Central memory CD8-positive, alpha-beta T cell (primary cell): ENCODE measurements at places on chromosomes 13 and 19.

- DNase-seq: no peak
These were observed 72.9 kb upstream of the TEX29 start for GRCh38 chr13:111247552-111247951.

DNA sequence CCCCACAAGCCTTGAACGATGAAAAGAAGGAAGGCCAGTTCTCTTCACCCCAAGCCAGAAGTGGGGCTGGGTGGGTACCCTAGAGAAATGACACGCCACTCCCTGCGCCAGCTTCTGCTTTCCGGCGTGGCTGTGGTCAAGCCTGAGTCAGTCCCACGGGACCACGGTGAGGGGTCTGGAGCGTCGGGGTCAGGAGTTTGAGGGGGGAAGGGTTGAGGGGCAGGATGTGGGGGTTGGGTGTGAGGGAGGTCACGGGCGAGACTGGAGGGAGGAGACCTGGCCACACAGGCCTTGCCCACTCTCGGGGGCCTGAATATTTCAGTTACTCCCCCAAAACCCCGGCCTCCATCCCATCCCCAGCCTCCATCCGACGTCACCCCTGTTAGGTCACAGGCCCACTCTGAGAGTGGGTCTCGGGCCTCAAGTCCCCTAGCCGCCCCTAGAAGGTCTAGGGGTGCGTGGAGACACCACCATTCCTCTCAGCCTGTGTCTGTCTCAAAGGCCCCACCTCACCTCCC lies 500 bp upstream of the IFI30 start:
- no peak for DNase-seq

DNA sequence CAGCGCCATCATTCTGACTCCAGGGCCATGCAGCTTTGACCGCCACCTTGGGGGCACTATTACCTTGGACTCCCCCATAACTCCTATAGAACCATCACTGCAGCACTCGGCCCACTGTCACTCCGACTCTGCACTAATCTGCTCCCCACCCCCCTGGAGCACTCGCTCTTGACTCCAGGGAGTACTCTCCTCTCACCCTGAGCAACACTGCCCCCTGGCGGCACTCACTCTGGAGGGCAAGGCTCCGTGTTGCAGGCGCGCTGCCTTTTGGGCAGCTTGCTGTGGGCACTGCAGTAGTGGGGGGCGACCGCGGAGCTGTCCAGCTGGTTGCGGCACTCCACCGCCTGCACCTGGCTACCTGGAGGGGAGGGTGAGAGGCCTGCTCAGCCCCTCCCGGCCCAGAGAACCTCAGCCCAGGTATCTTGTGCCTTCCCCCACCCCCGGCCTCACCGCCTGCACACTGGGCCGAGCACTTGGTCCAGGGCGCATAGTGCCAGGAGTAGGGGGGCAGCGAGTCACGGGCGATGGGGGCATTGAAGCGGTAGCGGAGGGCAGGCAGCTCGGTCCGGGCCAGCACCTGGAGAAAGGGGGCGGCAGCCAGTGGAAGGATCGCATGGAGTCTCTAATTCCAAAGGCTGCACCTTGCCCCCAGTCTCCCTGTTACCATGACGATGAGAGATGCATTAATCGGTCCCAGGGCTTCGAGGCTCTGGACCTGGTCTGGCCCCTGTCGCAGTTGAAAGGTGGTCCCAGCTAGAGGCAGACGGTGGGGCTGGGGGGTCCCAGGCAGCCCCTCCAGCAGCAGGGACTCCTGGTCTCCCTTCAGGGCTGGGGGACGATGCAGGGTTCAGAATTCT lies 8.9 kb upstream of the MYO1F start:
- DNase-seq: peak; percentile 42

GRCh38 chr13:24223341-24224231 lies 63.1 kb downstream of the SPATA13 start:
- no peak for DNase-seq

- no peak for DNase-seq
These were observed 111.0 kb downstream of the HSPH1 start for GRCh38 chr13:31050486-31051400.

DNA sequence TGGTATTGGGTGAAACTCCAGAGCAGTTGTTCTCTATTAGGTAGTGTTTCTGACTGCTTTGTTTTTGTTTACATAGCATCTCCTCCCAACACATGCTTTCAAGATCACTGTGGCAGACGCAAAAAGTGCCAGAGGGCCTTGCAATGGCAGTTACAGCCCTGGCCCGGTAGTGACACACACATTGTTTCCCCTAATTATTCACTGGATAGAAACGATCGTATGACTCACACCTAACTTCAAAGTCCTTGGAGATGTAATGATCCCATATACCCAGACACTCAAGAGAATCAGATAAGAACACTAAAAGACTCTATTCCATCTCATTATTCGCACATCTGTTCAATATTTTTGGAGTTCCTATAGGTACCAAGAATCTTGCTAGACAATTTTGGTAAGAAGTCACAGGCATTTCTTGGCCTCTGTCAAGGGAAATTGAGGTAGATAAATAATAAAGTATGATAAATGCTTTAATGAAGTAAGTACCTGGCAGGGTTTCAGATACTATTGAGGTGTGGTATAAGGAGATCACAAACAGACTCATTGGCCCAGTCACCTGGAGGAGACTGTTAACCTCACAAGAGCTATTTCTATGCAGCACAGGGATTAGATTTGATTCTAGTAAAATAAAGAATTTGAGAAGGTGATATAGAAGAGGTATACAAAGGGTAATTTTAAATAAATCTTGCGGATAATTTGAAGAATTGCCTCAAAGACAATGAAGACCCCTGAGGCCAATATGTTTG lies 485.3 kb downstream of the SLITRK6 start:
- no peak for DNase-seq

- no peak for DNase-seq
These were observed 39.1 kb upstream of the RNF113B start for GRCh38 chr13:98216135-98216565.

GRCh38 chr19:10205636-10206035 lies 10.9 kb upstream of the DNMT1 start:
- no peak for DNase-seq

DNA sequence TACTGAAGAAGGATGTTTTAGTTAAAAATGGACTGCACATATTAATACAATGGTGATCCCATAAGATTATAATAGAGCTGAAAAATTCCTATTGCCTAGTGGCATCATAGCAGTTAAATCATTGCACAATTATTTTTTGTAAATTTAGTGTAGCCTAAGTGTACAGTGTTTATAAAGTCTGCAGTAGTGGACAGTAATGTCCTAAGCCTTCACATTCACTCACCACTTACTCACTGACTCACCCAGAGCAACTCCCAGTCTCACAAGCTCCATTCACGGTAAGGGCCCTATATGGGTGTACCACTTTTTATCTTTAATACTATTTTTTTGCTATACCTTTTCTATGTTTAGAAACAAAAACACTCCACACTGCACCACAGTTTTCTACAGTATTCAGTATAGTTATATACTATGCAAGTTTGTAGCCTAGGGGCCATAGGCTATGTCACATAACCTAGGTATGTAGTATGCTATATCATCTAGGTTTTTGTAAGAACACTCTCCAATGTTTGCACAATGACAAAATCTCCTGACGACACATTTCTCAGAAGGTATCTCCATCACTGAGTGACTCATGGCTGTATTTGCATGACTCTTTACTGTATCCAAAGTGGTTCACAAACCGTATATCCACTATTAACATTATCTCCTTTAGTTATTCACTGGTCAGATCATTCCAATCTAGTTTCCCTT lies 536.0 kb downstream of the KLF12 start:
- DNase-seq: no peak

- DNase-seq: no peak
These were observed 707.5 kb downstream of the SLITRK6 start for GRCh38 chr13:85091631-85092234.

DNA sequence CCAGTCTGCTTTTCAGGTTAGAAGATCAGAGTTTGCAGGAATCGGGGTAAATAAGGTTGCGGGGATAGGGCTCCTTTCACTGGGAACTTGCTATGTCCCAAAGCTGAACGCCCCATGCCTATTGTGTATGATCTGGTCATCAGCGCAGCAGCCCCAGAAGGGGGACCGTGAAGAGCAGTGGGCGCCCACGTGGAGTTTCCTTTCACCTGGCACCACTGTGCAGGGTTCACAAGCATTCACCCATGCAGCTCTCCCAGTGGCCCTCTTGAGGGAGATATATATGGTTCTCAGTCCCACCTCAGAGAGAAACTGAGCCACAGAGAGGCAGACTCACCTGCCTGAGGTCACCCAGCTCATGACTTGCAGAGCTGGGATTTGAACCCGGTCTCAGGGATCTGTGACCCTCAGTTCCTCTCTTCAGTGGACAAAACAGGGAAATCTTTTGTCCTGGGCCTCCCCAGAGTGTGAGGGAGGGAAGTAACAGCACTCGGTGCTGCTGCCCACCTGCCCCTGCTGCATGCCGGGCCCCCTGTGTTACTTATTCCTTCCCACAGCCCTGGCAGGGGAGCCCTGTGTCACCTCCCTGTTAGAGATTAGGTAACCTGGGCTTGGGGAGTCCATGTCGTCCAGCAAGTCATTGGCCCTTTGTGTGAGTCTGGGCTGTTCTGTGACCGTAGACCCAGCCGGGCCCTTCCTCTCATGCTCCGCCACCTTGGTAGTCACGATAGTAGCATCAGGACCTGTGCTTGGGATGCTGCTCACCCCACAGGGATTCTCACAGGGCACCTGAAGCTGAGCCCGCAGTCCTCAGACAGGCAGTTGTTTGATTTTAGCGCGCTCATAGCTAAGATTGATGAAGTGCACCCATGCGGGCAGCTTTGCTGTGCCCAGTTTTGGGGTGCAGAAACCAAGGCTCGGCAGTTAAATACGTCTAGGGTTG lies 27.9 kb downstream of the PPP5C start:
- no peak for DNase-seq
